Epithelial cell of esophagus (primary cell): ENCODE measurements at places on chromosomes 1 and 21.

DNA sequence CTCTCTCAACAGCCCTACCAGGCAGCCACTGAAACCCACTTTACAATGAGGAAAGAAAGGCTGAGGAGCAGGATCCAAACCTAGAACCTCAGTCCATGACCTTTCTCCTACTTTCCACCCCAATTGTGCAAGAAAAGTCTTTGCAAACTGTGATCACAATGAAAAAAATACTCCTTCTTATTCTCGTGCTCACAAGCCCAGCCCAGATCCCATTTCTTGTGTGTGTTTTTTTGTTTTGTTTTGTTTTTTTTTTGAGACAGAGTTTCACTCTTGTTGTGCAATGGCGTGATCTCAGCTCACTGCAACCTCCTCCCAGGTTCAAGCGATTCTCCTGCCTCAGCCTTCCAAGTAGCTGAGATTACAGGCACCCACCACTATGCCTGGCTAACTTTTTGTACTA is 97.7 kb downstream of the CRYAA start:
- DNase-seq: peak; percentile 65

- no peak for DNase-seq
Observed at GRCh38 chr1:100134872-100135271, 1.9 kb downstream of the TRMT13 start.

DNA sequence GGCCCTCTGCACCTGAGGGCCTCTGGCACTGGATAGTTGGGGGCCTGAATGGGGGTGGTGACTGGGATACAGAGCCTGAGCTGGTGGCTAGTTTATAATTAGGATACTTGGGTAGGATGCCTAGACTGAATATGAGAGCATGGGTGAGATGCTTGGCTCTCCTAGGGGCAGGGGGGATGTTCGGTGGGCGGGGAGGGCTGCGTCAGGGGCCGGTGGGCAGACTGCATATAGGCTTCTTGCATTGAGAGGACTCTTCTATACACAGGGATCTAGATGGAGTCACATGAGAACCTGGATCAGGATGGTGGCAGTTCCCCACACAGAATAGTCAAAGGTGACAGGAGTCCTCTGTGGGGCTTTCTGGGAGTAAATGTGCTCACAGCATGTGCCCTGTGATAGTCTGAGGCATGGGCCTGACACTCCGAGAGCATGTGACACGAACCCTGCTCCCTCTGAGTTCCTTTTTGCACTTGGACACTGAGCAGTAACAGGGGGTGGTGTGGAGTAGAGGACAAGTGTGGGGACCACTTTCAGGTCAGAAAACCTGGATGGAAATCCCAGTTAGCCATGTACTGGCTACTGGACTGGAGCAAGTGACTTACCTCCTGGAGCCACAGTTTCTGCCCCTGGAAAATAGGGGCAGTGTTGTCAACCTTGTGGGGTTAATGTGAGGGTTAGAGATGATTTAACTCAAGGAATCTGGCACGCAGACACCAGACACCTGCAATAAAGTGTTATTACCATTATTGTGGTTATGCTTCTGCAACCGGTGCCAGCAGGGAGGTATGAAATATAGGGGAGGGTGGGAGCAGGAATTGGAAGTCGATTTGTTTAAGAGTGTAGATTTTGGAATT is 2.2 kb downstream of the MAP7D1 start:
- DNase-seq: no peak

DNA sequence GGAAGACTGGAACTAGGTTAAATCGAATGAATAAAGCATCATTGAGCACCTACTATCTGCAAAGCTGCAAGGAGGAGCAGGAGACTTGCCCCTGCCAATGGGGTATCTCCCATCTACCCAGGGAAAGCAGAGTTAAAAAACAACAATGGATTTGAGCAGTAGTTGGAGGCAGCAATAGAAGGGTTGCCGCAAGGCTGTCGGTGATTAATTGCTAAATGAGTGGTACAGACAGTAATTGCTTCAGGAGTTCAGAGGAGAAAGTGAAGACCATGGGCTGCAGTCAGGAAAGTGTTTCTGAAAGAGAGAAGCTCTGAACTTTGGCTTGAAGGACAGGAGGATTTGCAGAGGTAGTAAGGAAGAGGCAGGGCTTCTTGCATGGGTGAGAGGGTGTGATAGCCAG is 152.9 kb downstream of the ACTL8 start:
- no peak for DNase-seq

GRCh38 chr1:2198571-2198970 is 4.0 kb upstream of the FAAP20 start:
- no peak for DNase-seq

- DNase-seq: no peak
Observed at GRCh38 chr1:17264470-17264869, 15.6 kb downstream of the PADI3 start.

DNA sequence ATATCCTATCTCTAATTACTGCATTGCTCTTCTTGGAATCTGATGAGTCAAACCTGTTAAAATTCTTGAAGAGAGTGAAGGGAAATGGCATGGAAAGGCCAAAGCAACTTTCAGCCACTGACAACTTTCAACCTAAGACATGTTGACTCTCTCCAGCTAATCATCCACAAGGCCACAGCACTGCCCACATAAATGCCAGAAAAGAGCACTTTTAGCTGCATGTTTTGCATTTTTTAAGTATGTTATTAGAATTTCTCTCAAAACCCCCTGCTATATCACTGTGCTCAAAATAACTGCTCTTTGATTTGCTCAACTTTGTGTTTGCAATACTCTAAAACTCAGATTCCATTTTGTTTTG is 352.5 kb downstream of the ADGRL2 start:
- no peak for DNase-seq

DNA sequence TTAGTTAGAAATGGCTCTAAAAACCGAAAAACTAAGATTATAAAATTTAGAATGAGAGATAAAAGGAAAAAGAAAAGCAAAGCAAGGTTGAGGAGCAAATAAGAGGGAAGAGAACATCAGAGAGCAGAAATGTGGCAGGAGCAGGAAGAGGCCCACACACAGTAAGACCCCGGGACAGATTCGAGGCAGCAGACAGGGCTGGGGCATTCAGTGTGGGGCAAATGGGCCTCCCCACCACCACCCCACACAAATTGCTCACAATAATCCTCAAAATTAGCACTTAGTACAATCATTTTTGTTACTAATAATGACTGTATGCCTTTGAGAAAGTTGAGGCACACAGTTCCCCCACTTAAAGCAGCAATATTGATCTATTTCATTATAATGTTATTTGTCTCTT is 17.1 kb upstream of the SLC44A3 start:
- no peak for DNase-seq

DNA sequence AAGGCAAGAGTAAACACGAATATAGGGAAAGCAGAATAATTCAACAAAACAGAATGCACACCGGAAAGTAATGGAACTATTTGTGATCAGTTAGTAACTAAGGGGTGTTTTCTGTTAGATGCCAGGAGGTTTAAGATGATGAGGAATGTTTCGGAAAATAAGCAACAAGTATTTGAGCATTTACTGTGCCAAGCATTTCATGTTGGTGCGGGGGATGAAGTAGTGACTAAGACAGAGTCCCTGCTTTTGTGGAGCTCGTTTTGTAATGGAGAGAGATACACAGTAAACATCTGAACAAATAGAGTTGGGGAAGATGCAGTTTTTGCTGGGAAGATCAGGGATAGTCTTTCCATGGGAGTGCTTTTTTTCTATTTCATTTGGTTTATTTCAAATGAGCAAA is 78.7 kb downstream of the DYRK1A start:
- DNase-seq: no peak

DNA sequence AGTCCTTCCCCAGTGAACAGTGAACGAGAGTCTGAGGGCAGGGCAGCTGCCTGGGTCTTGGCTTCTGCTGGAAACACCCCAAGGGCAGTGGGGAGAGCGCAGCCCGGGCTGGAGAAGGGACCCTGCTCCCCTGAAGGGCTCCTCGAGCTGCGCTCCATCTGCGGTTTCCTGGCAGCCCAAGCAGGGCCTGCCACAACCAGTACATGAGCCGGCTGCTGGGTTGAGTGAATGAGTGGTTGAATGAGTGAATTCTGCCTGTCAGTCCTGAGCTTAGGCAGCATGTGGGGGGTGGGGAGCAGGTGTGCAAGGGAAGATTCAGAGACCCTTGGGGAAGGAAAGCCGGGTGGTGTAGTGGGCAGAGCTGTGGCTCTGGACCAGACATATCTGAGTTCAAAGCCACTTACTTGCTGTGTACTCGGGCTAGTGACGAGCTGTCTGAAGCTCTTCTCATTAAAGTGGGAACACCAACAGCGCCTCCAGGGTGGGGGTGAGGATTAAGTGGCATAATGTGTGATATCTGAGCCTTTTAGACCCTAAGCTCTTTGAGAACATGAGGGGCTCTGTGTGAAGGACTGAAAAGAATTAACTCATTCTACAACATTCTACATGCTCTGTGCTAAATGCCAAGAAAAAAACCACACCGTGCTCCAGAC is 3.7 kb downstream of the OPRD1 start:
- DNase-seq: peak; percentile 22
